Activated T-helper 2 cell treated with anti-CD3 and anti-CD28 coated beads, Interferon-gamma antibody, Interleukin-2, Interleukin-4, amounts not matched to agents 10 μg/mL and 5 μg/mL and 100 μg/mL, durations not matched to agents 14 hours and 24 hours and 36 hours (primary cell): ENCODE measurements at places on chromosomes 5 and 9. TPM values are rescaled to one million over a fixed set of nuclear protein-coding genes. Genes with fewer than 3 reads are reported as not detected.

SLC1A1 gene
- total RNA-seq = 0.14 TPM in 1 of 2 replicates, not detected in the other

GRCh38 chr9:93207326-93207814 lies 23.4 kb downstream of the WNK2 start:
- no peak for DNase-seq

PCDHA10 gene
- not detected in 2 replicates for total RNA-seq

DNA sequence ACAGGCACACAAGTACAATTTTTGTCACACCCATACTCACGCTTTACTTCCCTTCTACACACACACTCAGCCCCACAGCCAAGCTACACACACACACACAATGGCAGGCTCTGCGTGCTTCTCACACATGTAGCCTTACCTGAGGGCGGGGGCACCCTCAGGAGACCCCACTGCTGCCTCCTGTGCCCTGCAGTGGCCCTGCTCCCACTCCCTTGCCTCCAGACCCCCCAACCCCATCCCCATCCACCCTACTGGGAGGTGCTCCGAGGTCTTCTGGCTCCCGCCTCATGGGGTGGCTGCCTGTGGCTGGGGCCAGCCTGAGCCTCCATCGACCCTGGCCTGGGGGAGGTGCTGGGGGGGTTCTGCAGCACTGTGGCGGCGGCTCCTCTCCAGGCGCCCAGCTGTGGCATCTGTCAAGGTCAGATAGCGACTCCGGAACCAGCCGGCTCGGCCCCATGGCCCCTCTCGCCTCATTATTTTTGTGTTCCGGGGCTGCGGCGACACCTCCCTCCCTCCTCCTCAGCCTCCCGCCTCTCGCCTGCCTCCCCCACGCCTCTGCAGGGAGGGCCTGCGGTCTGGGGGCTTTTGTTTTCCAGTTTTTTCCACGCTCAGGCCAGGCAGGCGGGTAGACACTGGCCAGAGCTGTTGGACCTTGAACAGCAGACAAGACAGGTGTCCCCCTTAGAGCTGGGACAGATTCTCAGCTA lies 21.7 kb downstream of the CXXC5 start:
- no peak for DNase-seq

DNA sequence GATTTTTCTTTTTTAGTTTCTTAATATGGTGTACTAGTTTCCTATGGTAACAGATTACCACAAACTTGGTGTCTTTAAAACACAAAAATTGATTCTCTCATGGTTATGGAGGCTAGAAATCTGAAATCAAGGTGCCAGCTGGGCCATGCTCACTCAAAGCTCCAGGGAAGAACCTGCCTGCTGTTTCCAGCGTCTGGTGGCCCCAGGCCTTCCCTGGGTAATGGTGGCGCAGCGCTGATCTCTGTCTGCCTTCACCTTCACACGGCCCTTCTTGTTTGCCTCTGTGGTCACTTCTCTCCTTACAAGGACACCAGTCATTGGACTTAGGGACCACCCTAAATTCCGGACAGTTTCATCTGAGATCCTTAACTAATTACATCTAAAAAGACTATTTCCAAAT lies 70.5 kb upstream of the GFPT2 start:
- DNase-seq = no peak

DNA sequence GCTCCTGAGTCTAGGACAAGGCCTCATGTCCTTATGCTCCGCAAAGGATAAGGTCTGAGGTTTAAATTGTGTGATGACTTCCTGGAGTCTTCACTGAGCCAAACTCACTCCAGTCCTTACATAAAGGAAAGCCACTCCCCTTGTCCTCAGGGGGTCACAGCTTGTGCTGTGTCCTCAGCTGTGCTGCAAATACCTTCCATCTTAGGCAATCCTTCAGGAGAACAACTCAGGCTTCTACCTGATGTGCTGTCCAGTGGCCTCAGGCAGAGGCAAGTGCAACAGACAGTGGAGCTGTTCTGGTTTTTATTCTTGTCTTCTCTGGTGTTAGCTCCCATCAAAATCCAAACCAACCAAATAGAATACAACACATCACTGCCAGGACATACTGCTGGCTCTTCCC lies 151.5 kb downstream of the TAF11L14 start:
- no peak for DNase-seq

- no peak for DNase-seq
Measured at GRCh38 chr9:72864327-72864726, 88.5 kb downstream of the ALDH1A1 start.

IL3 gene
- 140 and 142 TPM in 2 replicates for total RNA-seq

BAAT gene
- total RNA-seq = not detected in 2 replicates

DAB2IP gene
- total RNA-seq = 0.02 TPM in 1 of 2 replicates, not detected in the other

GRCh38 chr5:157219491-157220271 lies 39.0 kb downstream of the ITK start:
- no peak for DNase-seq

GRCh38 chr5:58135571-58136335 lies 324.1 kb downstream of the PLK2 start:
- DNase-seq = no peak

DNA sequence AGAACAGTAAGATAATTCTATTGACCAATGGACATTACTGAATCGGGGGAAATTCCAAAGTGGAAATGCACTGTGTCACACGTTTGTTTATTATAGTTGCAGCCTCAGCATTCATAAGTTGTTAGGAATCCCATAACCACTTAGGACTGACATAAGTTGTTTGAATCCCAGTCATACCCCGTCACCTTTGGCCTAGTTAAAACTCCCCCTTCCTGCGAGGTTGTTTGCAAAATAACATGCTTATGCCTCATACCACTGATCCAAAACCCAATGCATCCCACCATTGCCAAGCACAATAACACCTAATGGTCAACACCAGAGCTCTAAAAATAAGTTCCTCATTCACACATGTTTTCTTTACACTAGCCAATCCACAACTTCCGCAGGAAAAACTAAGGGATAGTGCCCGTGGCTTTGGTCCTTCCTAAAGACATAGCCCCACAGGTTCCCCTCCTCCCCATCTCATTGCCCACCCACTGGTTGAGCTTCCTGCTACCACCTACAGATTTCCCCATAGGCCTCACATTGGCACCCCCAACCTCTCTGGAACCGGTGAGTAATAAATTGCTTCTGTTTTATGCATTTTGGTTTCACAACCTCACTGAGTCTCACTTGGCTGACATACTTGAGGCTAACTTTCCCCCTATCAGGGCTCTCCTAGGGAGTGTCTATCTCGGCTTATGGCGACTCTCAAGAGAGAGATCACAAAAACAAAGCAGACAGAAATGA lies 42.3 kb upstream of the MUSK start:
- no peak for DNase-seq

DNA sequence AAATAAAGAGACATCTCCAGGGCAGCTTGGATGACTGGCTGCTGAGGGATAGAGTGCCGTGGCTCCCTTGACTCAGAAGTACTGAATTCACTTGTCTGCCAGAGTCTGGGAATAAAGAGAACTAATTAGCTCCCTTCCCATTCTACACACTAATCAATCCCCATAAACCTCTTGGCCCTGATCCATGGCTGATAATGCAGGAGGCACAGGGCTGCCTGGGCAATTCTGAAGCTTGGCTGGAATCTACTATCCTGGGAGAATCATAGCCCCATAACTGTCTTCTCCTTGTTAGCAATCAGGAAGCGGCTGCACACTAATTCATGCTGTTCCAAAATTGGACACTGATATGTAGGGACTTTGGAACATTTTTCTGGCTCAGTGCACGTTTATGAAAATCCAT lies 197.7 kb downstream of the PTTG1 start:
- no peak for DNase-seq

VAV2 gene
- total RNA-seq = 8.6 TPM in 2 replicates

DNA sequence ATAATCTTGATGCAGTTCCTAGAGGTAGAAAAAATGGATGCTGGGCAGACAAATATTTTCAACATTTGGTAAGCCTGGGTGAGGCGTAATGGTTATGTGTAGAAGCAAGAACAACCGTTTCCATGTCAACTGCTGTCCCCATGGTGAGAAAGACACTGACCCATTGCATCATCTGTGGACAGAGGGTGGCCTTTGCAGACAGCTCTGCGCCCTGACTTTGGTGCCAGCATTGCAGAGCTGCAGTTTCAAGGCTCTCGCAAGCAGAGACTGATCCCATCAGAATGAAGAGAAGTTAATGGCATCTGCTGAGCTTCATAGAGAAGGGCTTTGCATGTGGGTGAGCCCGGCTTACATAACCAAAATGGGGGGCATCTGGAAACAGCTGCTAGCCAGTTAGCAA lies 179.0 kb upstream of the ADRA1B start:
- no peak for DNase-seq

GRCh38 chr5:106258591-106259125 lies 1412.1 kb downstream of the EFNA5 start:
- DNase-seq = no peak

DNA sequence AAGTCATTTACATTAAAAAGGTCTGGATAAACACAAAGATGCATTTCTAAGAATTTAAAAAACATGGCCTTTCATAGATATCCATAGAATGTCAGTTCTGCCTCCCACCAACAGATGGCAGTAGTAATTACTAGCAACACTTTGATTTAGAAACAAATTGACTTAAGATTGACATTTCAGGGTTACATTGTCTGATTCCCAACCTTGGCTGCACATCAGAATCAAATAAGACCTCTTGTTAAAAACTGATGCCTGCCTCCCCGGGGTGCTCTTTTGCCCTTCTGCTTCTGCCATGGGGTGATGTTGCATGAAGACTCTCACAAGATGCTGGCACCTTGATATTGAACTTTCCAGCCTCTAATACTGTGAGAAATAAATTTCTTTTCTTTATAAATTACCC lies 146.2 kb upstream of the GPR151 start:
- DNase-seq = no peak

DNA sequence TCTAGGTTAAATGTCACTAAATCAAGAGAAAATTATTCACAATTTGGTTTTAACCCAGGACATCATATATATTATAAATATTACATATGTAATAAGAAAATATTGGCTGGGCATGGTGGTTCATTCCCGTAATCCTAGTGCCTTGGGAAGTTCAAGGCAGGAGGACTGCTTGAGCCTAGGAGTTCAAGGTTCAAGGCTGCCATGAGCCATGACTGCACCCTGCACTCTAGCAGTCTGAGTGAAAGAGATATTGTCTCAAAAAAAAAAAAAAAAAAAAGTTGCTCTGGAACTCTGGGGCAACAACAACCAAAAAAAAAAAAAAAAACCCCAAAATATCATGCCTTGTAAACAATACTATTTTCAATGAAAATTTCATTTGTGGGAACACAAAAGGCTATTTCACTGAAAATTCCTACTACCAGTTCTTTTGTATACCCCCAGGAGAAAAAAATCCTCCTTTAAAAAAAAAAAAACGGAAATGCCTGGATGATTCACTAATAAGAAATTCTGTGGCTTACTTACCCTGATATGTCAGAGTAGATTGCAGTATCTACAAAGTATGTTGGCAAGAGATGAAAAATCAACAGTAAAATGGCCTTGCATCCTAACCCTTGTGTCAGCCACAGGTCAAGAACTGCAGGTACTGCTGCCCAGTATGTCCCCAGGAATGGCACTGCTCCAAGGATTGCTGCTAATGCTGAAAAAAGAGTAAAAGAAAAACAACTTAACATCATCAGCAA lies 22.6 kb upstream of the CTNNAL1 start:
- DNase-seq = no peak

DNA sequence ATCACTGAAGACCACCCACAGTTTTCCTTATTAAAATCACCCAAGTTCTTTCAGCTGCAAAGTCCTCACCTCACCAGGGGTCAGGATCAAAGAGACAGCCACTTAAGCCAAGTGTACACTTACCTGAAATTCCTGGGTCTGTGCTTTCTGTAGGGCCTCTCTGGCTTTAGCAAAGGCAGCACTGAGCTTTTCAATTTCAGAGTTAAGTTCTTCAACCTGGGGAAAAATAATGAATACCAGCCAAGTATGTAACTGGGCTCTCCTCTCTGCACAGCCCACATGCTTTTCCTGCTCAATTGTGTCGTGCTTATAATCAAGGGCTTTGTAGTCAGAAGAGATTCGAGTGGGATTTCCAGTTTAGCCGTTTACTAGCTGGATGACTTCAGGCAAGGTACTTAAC lies 55.1 kb downstream of the CDK5RAP2 start:
- DNase-seq = no peak

DNA sequence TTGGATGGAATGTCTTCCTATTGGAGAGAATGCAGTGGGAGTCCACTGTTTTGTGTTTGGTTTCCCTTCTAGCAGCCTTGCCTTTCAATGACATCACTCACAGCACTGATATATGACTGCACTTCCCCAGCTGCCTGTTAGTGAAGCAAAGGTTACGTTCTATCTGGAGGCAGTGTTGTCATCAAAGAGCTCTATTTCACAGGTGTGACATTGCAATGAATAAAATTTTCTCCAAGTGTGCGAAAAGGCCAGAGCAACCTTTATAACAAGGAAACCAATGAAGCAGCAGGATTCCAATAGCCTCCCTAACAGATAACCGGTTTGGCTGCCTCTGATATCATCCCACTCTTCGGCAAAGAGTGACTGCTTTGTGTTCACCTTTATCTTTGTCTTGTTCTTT lies 523.5 kb upstream of the ZNF608 start:
- no peak for DNase-seq

DNA sequence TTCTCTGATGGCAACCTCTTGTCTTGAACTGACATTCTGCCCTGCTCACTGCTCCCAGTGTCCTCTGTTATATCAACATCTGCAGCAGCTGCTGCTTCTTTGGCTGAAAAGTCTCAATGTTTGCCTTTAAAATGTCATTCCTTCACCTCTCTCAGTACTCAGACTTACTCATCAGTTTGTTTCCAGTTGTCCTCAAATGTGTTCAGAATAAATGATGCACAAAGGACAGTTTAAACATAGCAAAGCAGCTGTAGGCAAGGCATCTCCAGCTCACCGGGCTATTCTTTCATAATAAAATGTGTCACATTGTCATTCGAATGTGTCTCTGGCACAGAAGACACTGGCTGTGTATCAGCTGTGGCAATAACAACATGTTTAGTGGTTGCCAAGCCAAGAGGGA lies 590.9 kb upstream of the ZNF608 start:
- no peak for DNase-seq

- DNase-seq = no peak
Measured at GRCh38 chr5:14331386-14331781, 188.2 kb downstream of the TRIO start.

DNA sequence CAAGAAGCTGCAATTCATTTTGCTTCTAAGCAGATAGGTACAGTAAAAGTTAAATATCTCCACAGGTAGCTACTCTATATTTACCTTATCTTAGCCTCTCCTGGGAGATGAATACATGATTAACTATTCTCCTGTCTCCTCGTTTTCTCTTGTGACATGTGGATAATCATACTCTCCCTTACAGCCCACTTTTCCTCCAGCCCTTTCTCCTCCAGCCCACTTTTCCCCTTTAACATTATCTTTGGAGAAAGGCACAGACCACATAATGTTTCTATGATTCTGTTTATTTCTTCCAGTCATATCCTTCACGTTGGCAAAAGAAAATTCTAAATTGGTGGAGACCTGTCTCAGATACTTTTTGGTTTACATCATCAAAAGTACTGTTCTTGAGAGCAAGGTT lies 84.0 kb downstream of the OSMR start:
- DNase-seq = no peak

GRCh38 chr5:97297063-97297703 lies 114.1 kb upstream of the RIOK2 start:
- DNase-seq = no peak

DNA sequence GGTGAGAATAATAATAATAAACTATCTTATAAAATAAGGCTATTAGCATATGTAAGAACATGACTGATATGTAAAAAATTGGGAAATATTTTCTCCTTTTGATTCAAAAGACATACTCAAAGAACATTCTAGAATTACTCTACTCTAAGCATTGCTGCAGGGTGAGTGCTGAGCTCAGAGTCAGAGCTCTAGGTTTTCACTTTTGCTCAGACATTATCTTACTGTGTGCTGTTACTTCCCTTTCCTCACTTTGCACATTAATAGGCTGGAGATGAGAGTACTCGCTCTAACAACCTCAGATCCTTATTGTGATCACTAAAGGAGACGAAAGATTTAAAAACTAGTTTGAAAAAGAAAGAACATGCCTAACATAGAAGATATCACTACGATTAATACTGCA lies 99.4 kb upstream of the C9orf72 start:
- DNase-seq = no peak
